ENCODE measurements at places on chromosomes 5 and 9. TPM values are rescaled to one million over a fixed set of nuclear protein-coding genes. Genes with fewer than 3 reads are reported as not detected.
A peak's percentile ranks its signal among the peaks of the same experiment; 100 is the strongest.

DNA sequence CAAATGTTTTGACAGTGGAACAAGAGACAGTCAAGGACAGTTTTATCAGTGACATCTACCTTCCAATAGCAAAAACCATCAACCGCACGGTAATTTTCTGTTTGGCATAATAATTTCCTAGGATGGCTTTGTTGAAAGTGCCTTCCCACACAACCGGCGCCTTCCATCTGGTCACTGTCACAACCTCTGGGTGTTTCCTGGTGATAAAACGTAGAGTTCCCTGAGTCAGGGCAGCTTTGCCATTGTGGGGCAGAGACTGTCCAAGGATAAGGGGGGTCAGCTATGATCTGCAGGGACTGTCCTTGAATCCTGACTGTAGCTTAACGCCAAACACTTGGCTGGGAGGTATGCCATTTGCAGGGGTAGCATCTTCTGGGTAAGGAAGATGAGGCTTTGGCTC is 47.6 kb downstream of the GGTA1 start:
- no peak for DNase-seq

GRCh38 chr5:128478386-128479368 is 59.4 kb downstream of the FBN2 start:
- DNase-seq, result no peak

GRCh38 chr9:115649991-115650472 is 503.6 kb upstream of the PAPPA start:
- no peak for DNase-seq

GRCh38 chr5:179118756-179119414 is 58.7 kb downstream of the ZNF354C start:
- no peak for DNase-seq

DNA sequence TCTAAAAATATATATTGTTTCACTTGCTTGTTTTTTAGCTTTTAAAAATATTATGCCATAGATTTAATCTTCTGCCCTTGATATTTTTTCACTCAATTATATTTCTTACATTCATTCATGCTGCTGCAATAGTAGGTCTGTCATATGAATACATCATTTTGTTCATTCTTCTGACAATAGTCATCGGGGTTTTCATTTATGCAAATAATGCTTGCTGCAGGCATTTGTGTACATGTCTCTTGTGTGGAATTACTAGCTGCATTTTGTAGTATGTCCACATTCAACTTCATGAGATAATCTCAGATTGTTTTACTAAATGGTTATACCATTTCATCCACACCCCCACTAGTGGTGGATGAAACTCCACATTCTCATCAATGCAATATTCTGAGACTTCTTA is 5.3 kb upstream of the PLPP1 start:
- no peak for DNase-seq

GRCh38 chr5:54302267-54302687 is 8.1 kb downstream of the ARL15 start:
- no peak for DNase-seq

DNA sequence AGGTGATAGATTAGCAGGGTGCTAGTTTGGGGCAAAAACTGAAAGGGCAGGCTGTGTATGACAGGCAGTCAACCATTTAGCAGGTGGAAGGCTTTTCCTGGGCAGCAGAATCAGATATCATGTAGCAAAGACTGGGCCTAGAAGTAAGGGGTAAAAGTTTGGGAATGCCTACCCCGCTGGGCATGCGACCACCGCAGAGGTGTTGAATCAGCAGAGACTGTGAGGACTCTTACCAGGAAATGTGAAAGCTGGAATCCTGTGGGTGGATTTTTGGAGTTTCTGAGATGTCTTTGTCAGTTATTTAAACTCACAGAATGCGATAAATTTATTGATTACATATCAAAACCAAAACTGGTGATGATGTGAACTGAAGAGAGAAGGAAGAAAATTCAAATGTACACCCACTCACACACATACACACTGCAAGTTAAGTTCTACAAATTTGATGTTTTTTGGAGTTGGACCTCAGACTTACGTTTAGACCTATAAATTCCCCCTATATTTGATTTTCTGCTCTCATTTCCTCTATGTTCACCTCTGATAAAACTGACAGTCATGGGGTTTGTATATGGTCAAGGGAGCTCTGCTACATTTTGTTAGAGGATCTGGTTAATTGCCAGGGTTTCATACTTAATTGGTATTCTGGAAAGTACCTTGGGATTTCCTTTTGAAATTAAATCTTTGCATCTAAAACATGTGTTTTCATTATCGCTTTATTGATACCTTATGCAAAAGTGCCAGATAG is 333.6 kb downstream of the CSNK1G3 start:
- DNase-seq, result no peak

GRCh38 chr9:133811471-133811870 is 73.3 kb upstream of the SARDH start:
- no peak for DNase-seq

DNA sequence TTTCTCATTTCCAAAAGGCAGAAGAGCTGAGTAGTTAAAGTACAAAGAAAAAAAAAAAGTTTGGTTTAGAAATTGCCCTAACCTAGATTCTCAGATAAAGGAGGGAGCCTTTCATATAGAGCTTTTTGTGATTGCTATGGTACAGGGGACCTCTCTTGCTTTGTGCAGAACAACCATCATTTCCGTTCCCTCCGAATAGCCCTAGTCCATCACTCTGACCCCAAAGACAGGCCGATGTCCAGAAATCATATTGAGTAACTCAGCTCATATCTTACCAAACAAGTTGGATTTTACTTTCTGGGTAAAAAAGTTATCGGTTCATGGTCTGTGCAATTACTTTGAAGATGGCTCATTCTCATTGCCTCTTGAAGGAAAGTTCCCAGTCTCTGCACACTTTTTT is 36.7 kb upstream of the COL15A1 start:
- no peak for DNase-seq

DNA sequence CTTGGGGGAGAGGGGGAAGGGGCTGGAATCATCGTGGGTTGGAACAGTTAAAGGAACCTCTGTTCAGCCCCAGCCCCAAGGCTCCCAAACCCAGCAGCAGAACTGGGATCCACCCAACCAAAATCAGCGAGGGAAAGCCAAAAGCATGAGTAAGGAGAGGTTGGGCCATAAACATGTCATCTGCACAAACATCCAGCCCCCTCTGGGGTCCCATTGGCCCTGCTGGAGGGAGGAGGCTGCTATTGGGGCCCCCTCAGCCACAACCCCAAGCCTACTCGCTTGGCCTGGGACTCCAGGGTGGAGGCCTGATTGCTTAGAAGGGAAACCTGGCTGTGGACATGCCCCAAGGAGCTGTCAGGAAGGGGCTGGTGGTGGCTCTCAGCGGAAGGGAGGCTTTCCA is 154.9 kb downstream of the FGF18 start:
- DNase-seq, result no peak

DNA sequence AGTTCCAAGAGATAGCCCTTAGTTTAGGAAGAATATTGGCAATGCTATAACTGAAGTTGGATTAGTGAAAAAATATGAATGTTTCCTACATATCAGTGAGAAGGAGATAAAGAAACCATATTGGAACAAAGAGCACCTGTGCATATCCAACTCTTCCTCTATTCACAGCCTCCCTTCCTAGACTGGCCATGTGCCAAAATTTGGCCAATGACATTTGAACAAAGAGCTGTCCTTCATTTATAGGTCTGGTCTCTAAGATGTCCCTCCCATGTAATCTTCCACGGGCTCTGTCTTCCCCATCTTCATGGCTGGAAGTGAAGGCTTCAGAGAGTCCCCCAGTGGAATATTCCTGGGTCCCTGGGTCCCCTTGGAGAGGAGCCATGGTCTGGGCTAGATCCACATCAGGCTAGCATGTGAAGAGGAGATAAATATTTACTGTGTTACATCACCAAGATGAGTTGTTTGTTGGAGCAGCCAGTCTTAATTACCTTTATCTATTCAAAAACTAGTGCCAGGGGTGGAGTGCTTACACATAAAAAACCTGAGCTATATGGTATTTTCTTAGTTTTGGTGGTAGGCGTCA is 190.0 kb upstream of the S1PR3 start:
- no peak for DNase-seq

DNA sequence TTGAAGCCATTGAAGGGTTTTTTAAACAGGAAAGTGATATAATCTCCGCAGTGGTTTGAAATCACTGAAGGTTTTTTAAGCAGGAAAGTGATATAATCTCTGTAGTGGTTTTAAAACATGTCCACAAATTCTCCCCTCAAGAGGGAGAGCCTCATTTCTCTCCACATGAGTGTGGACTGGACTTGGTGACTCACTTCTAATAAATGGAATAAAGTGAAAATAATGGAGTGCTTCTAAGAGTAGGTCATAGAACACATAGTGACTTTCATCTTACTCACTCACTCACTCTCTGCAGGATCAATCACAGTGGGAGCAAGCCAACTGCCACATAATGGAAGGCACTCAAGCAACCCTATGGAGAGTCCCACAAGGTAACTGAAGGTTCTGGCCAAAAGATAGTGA is 12.0 kb downstream of the CTNNAL1 start:
- DNase-seq, result no peak

GRCh38 chr5:68732251-68732650 is 361.6 kb upstream of the SLC30A5 start:
- DNase-seq, result no peak

- no peak for DNase-seq
Measured at GRCh38 chr5:126376443-126376842, 46.8 kb upstream of the GRAMD2B start.

DNA sequence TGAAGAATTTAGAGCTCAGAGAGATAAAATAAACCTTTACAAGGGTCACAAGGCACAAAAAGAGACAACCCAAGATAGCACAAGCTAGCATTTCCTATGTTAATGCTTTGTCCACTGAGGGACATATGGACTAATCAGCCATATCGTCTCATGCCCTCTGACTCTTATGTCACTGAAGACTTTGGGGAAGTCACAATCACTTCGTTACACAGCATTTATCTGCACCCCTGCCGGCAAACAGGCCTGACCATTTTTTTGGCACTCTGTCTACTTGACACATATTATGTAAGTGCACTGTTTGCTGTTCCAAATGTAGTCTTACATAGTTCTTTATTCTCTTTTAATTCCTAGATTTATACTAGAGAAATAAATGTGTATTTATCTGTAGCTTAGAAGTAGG is 13.9 kb upstream of the BNC2 start:
- DNase-seq, result no peak

DNA sequence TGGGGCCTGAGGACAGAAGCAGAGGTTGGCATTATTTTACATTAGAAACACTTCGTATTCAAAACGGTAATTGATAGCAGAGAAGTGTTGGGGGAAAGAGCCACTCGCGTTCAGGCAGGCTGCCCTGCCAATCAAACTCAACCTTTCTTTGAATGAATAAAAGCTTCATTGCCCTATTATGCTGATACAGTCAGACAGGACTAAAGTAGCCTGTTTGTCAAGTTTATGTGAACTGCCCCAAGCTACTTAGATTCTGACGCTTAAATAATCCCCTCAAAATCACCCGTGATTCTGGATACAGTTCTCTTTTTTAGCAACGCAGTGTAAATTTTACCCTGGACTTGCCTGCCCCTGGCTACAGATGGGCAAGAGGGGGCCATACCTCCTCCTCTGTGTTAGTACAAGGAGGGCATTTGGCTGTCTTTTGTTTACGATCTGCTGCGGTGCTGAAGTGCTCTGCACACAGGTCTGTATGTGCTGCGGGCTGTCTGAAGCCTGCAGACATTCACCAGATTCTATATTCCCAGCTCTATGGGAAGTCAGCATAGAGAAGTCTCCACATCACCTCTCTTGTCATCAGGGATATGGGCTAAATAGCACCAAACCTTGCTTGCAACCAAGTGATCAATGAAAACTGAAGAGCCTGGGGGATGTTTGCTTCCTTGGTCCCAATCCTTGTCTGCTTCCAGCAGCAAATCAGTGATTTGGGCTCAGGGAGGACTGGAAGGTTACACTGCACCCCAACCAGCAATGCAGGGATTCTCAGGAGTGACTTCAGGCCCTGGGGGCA is 218.4 kb downstream of the EBF1 start:
- no peak for DNase-seq

DNA sequence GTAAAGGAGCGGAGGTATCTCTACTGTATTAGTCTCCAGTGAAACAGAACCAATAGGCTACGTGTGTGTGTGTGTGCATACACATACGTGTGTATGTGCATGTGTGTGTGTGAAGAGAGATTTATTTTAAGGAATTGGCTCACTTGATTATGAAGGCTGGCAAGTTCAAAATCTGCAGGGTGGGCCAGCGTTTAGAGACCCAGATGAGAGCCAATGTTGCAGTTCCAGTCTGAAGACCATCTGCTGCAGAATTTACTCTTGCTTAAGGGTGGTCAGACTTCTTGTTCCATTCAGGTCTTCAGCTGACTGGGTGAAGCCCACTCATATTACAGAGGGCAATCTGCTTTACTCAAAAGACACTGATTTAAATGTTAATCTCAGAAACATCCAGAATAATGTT is 119.2 kb downstream of the FGF18 start:
- no peak for DNase-seq

- DNase-seq, result peak; percentile 27
Measured at GRCh38 chr5:102715082-102715807, 39.9 kb upstream of the PAM start.

DNA sequence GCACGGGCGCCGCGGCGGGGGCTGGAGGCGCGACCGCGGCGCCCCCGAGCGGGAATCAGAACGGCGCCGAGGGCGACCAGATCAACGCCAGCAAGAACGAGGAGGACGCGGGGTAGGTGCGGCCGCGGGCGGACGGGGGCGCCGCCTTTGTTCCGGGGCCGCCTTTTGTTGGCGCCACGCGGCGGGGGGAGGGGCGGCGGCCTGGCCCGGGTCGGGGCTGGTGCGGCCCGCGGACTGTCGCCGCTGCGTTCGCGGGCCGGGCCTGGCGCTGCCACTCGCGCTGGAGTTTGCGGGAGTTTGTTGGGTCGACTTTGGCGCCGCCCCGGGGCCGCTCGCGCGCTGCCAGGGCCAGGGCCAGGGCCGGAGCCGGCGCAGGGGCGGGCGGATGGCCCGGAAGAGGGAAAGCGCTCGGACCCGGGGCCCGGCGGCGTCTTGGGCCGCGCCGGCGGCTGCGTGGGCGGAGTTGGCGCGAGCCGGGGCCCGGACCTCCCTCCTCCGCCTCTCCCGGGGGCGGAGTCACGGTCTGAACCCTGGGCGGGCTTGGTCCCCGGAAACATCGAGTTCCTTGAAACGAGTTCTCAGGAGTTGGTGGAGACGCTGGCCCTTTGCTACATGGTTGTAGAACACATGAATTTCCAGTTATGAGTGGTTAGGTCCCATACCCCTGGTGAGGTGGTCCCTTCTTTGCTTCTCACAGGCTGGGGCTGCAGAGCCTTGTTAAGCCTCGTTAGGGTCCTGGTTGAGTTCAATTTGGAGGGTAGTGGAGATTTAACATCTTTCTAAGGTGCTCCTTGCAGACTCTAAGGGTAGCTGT is 809 bp downstream of the HNRNPAB start:
- peak; percentile 80 for DNase-seq

GRCh38 chr5:17283121-17283415 is 65.6 kb downstream of the BASP1 start:
- DNase-seq, result no peak

- DNase-seq, result no peak
Measured at GRCh38 chr5:37735649-37736347, 104.0 kb downstream of the GDNF start.

GRCh38 chr9:32627394-32627954 is 8.0 kb downstream of the TAF1L start:
- DNase-seq, result peak; percentile 45

GRCh38 chr5:154044581-154044980 is 5.8 kb downstream of the MFAP3 start:
- no peak for DNase-seq

PCDHA8 gene
- total RNA-seq, result not detected

GMCL2 gene
- total RNA-seq, result not detected

SLC6A7 gene
- total RNA-seq, result 0.76 TPM

FAF2 gene
- total RNA-seq, result 30.7 TPM

TIMD4 gene
- not detected for total RNA-seq

SEC16A gene
- 43.5 TPM for total RNA-seq

PAPPA gene
- total RNA-seq, result not detected

PCDHA2 gene
- 0.05 TPM for total RNA-seq

FAM151B gene
- 1.6 TPM for total RNA-seq

ENHO gene
- 1.4 TPM for total RNA-seq

PCDH1 gene
- total RNA-seq, result 108 TPM
